ENCODE measurements at places on chromosomes 1 and 21.
A peak's percentile ranks its signal among the peaks of the same experiment; 100 is the strongest.

DNA sequence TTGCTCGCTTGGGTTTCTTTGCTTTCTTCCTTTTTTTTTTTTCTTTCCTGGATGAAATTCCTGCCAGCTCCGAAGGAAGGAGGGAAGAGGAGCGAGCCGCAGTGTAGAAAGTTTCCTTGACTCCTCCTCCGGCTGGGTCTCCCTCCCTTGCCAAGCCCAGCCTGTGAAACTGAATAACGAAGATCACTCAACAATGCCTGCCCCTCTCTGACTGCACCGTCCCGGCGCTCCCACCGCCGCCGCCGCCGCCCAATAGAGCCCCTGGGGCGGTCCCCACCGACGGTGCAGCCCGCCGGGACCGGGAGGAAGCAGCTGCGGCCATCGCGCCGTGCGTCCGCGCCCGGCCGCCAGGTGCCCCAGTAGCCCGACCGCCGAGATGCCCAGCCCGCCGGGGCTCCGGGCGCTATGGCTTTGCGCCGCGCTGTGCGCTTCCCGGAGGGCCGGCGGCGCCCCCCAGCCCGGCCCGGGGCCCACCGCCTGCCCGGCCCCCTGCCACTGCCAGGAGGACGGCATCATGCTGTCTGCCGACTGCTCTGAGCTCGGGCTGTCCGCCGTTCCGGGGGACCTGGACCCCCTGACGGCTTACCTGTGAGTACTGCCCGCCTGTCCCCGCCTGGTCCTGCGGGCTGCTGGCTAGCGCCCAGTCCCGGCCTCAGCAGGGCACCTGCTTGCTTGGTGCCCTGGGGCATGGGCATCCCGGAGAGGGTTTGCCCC, at the start of gene LGR6:
TSS of gene LGR6 (plus strand) at position 186 of the 714 bp plus-strand sequence. CDS start at position 377, 191 bp downstream.
- no peak for DNase-seq

- no peak for DNase-seq
Observed at GRCh38 chr1:153617663-153618062, 1.5 kb upstream of the S100A14 start.

DNA sequence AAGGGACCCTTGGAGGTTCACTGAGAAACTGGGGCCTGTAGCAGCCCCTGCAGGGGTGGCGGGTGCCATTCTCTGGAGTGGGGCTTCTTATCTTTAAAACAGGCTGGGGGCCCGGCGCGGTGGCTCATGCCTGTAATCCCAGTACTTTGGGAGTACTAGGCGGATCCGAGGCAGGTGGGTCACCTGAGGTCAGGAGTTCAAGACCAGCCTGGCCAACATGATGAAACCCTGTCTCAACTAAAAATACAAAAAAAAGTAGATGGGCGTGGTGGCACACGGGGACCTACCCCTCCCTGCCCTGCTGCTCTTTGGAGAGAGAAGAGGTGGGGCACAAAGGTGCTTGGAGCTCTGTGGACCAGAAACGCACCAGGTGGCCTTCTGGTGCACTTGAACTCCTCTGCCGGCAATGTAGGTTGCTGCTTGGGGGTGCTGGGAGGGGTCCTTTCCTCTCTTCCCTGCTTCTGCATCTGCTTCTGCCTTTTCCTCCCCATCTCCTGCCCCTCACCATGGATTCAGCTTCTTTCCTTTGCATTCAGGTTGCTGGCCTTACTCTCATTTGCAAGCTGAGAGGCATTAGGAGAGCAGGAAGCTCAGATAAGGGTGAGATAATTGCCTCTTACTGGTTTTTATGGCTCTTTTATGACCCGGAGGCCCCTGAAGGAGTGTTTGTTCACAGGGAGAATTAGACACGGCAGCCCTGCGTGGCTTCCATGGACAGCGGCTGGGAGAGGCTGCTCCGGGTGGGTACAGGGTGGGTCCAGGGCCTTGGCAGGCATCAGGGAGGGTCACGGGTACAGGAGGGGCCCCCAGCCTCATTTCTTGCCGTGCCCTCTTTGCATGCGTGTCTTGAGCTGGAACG, 57.4 kb downstream of the ARHGEF10L start:
- DNase-seq = no peak

- no peak for DNase-seq
Observed at GRCh38 chr1:9909234-9910046, 629 bp downstream of the CTNNBIP1 start.

DNA sequence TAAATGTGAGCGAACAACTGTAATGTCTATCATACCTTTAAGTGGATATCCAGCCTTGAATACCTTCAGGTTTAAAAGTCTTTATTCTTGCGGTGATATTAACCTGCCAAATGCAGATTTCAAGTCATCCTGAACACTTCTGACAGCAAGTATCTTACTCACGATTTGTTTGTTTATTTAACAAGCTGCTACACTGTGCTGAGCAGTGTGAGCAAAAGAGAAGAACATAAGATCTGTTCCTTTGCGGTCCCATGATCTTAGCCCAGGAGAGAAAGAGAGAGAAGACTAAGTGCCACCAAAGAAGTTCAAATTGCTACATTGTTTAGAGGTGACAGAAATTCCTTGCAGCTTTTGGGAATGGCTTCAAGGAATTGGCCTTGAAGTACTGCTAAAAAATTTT, 9.5 kb upstream of the IL24 start:
- no peak for DNase-seq

DNA sequence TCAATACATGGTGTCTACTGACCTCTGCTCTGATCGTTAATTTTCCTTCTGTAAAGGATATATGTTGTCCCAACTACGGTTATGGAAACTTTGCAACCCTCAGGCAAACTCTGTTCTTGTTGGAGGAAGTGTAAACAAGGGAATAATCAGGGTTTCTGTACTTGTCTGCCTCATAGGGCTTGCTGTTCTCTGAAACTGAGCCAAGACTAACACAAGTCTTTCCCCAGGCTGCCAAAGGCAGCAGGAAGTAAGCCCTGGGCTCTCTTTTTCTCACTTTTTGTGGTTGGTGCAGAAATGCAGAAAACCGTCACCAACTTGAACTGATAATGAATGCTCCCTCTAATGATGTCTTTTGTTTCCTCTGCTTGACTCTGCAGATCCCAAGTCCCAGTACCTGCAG, 7.6 kb downstream of the CYP4X1 start:
- DNase-seq = no peak

DNA sequence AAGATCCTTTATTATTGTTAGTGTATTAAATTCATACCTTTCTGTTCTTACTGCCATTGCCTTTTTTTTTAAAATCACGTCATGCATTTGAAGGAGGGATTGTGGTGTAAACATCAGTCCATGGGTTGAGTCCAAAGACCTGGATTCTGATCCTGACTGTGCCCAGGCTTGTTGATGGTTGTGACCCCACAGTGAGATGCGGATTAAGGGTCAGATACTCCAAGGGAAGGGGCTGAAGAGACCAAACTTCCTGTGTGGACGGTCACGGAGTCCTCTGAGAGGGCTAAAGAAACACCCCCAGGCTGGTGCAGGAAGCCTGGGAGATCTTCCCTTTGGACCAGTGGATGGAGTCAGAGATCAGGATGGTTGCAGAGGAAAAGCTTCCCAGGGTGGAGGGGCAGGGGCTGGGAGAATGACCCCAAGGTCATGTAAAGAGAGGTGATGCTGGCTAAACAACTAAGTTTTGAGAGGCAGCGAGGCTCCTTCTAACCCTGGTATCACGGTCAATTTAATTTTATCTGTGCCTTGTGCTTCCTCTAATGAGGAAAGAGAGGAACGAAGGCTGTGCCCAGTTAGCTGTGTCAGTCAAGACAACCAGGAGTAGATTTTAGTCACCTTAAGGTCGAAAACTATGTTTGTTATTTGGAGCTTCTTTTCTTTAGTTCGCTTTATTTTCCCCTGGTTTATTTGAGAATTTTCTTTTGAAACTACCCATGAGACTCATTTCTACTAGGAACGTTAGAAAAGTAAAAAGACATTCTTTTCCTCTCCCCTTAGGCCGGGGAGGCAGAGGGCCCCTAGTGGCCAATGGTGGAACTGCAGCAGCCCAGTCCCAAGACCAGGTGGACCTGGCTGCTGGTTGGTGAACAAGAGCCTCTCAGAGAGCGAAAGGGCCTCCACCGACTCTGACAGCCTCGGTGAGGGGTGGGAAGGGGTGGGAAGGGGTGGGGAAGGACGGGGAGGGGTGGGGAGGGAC, 8.7 kb upstream of the GPR161 start:
- DNase-seq = no peak

- DNase-seq = peak; percentile 66
Observed at GRCh38 chr1:179231923-179232322, 2.4 kb upstream of the ABL2 start.

DNA sequence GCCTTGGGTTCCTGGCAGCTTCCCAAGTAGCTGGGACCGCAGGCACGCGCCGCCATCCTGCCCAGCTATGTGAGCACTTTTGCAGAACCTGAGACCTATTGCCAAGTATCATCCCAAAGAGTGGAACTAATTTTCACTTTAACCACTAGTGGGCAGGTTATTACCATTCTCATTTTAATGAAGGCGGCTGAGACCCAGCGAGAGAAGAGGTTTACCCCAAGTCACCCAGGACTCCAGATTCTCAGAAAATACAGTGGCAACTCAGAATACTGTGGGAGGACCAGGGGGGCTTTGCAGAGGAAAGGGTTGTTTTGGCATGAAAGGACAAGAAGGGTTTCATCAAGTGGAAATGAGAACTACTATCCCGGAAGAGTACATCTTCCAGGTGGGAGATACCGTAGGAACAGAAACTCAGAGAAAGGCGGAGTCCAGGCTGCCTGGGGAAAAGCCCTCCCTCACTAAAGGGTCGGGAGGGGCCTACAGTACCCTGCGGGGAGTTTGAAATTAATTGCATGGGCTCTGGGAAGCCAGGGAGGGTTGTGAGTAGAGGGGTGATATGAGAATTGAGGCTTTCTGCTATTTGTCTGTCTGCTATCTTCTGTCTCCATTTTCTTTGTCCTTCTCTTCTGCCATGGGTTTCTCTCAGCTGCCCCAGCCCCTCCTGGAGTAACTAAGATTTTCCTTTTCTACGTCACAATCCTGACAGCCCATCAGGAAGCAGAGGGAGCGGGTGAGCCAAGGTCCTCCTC, 7.2 kb upstream of the SEMA4A start:
- peak; percentile 86 for DNase-seq
